ENCODE measurements at places on chromosomes 12 and 14.

DNA sequence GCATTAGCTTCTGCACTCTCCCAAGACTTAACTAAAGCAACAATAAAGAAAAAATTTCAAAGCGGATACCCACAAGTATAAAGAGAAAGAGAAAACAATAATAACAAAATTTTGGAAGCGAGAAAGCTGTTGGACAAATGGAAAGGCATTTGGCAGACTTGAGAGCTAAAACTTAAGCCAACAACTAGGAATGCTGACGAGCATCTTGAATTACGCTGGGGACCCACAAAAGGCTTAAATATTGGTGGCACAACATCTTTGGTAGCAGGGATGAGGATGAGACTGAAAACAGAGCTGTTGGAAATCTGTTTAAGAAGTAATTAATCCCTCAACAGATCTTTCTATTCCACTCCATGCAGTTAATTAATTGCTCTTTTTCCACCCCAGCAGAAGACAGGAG lies 49.8 kb downstream of the LLPH start:
- DNase-seq: peak; percentile 26

DNA sequence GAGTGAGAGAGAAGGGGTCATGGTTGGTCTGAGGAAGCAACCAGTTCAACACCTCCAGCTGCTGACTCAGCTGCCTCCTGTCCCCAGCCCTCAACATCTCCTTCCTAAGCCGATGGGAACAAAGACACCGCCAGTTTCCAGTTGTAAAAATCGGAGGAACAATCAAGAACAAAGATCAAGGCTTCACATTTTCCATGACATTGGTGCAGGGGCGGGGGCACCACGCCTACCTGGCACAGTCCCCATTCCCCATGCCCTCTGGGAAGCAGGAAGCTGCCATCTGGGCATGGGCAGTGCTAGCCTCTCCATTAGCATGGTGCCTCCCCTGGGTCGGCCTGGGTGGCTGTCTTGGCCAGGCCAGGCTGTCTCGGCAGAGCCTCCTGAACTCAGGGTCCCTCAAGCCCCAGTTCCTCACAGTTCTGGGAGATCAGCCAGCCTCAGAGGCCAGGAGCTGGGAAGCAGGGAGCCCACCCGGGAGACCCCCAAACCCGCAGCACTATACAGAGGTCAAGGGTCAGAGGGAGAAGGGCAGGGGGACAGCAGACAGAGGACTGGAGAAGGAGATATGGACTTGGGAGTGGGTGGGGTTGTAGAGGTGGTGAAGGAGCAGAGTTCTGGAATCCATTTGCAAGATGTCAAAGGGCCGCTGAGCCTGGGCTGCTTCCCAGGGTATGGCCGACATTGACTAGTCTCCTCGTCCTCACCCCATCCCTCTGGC lies 19.6 kb upstream of the TMEM106C start:
- no peak for DNase-seq

DNA sequence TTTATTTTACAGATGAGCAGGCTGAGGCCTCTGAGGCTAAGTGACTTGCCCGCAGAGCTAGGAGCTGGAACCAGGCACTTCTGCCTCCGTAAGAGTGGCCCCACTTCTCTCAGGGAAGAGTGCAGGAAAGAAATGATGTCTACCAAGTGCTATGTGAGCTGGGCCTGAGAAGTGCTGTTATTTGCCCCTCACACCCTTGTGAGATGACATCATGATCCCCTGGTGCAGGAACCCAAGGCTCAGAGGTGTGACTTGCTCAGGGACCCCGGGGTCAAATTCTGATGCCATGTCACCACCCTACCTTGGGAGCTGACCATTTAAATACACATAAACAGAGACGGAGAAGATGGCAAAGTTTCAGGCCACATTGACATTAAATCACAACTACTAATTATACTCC lies 63.7 kb upstream of the DDX11 start:
- no peak for DNase-seq

DNA sequence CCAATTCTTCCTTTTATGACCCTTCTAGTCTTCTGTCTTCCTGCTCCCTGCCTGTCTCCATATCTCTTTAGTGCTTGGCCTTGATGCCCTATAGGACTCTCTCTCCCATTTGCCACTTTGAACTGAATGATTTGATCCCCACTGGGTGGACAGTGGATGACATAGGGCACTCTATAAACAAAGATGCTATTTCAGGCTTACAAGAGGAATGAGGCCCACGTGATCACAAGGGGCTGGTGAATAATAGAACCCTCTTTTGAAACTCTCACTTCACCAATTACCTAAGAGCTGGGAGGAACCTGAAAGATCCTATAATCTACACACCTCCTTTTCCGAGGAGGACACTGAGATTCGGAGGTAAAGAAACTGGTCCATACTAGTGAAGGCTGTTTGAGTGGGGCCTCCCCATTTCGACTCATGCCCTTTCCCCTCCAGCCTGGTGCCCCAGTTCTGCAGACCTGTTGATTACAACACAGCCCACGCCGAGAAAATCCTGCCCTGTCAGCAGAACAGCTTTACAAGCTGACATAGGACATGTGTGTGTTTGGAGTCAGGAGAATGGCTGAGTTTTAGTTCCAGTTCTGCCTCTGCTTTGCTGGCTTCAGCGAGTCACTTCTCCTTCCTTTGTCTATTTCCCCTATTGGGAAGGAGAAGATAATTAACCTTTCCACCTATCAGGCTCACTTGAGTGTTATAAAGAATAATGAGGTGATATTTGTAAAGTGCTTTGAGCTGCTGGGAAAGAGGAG lies 400.3 kb downstream of the ZFP36L1 start:
- no peak for DNase-seq

- DNase-seq: no peak
Observed at GRCh38 chr14:106315436-106315835, 789.1 kb downstream of the TMEM121 start.

DNA sequence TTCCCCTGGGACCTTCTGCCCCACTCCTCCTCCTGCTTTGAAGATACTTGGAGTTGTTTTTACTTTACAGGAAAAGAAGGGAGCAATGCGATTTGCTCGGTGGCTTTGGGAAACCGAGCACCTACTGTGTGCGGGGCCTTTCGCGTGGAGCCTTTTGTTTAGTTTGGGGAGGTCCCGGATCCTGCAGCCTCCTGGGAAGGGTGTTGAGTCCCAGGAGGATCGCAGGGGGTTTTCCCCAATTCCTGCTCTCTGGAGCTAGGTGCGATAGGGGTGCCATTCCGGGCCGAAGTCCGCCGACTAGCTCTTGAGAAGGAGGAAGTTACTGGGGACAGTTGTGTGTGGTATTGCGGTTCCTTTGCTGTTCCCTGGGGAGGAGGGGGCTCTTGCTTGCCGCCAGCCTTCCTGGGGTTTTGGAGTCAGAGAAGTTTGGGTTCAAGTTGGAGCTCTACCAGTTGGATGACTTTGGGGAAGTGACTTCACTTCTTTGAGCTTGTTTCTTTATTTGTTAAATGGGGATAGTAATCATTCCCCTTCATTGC lies 1.1 kb downstream of the BRI3BP start:
- DNase-seq: peak; percentile 43

DNA sequence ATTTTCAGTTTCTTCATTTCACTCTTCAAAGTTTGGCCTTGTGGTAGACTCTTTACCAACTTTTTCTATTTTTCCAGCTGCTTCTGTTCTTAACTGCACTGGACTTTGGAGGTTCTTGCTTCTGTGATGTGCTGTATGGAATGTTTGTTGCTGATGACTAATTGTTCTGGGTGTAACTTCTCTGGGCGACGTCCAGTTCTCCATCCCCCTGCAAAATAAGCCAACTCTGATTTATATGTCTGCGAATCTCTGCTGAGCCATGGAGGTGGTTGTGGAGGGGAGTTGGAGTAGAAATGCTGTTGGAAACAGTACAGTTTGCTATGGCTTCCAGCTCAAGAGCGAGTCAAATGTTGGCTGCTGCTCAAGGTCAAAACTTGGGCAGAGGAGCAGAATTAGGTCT lies 113.9 kb upstream of the DYRK2 start:
- DNase-seq: no peak

- DNase-seq: no peak
Observed at GRCh38 chr12:26534071-26534470, 298.9 kb downstream of the ITPR2 start.

- DNase-seq: no peak
Observed at GRCh38 chr14:29815016-29815674, 112.5 kb downstream of the PRKD1 start.

DNA sequence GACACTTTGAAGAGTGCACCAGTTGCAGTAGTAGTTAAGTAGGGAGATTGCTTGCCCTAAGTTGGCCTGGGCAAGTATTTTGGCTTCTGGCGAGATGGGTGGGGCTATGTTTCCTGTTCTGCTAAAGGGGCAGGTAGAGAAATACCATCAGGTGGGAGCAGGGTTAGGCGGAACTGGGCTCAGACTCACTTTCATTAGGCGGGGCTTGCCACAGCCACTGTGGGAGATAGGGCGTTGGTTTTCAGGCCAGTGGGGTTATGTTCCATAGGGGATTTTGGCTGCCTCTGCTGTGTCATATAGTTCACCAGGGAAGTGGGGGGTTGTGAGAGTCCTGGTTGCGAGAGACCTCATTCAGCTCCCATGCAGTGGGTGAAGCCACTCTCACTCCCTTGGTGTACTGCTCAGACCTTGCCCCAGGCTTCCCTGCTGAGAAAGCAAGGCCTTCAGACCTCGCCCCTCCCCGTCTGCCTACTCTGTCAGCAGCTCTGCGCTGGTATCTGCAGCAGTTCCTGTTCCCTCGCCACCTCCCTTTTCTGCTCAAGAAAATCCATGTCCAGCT lies 43.3 kb downstream of the AEBP2 start:
- no peak for DNase-seq

GRCh38 chr12:11986165-11986564 lies 84.6 kb upstream of the BCL2L14 start:
- no peak for DNase-seq

- DNase-seq: no peak
Observed at GRCh38 chr12:20681334-20681733, 13.8 kb upstream of the SLCO1C1 start.

DNA sequence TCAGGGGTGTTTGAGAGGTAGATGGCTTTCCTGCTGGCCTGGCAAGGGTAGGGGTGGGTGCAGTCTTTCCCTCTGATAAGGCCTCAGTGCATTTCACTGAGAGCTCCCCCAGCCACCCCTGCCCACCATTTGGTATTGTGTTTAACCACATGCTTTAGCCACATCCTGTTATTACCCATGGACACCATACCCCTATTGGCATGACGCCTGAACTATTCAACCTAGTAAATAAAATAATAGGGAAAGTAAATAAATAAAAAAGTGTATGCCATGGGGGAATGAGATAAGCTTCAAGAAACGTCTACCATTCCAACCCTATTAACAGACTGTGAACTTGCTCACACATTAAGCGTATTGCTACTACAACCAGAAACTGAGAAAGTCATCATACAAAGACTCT lies 7.6 kb upstream of the LGR5 start:
- no peak for DNase-seq

DNA sequence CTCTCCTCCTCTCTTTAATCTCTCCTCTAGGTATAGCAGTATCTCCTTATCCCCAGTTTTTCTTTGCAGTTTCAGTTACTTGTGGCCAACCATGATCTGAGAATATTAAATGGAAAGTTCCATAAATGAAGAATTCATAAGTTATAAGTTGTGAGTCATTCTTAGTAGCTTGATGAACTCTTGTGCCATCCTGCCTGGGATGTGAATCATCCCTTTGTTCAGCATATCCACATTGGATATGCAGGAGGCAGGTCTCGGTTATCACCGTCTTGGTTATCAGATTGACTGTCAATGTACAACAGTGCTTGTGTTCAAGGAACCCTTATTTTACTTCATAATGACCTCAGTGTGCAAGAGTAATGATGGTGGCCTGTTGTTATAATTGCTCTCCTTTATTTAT lies 134.0 kb downstream of the TMEM117 start:
- no peak for DNase-seq

DNA sequence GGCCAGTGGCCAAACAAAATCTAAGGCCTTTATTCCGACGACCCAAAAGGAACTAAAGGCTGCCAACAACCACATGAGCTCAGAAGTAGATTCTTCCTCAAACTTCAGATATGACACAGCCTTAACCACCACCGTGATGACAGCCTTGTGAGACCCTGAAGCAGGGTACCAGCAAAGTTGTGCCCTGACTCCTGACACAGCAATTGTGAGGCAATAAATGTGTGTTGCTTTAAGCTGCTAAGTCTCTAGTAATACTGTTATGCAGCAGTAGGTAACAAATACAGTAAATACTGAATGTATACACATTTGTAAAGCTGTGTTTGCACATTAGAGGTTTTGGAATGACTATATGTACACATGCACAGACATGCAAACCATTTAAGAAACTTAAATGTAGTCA lies 10.7 kb upstream of the SLC6A13 start:
- DNase-seq: no peak

GRCh38 chr12:15165012-15165659 lies 56.1 kb downstream of the RERG start:
- no peak for DNase-seq

DNA sequence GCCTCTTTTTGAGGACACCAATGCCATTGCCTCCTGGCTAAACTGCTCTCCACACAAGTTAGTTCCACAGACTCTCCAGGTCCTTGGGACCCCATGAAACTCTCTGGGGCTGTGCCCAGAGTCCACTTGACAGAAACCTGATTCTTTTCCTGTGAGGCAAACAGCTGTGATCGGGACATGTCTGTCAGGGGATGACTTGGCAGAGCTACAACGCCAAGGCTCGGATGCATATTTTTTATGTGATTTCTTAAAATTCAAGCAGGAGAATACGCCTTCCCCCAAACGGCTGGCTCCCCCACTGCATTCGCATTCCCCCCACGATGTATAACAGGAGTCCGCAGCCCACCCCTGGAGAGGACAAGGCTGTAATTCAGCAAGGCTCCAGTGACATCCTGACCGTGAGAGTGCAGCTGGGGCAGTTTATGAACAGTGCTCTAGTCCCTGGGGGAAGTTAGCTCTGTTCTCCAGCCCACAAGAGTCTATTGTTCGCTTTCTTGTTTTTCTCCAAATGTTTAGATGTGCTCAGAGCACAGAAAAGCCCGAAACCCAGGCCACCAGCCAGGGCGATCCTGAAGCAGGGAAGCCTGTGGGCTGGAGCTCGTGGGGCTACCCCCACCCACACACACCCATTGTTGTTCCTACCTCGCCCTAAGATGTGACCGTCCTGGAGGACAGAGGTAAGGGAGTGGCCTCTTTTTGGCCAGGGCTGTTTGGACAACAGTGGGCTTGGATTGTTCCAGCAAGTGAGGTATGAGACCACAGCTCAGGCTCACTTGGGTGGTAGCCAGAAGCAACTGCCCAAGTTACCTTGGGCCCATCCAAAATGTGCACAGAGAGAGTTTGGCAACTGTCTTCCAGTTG lies 159.5 kb downstream of the ZFP36L1 start:
- no peak for DNase-seq

GRCh38 chr14:100434033-100434601 lies 111.0 kb downstream of the SLC25A47 start:
- DNase-seq: no peak

- DNase-seq: no peak
Observed at GRCh38 chr12:26338586-26339572, 143.5 kb downstream of the SSPN start.

GRCh38 chr12:116127859-116128258 lies 149.6 kb downstream of the MED13L start:
- peak; percentile 38 for DNase-seq

Measured in NCI-H82 (cell line).